Activated gamma-delta T cell treated with Interleukin-2 at 50 U/mL for 16 hours (primary cell): ENCODE measurements at places on chromosomes 5 and 9.
A peak's percentile ranks its signal among the peaks of the same experiment; 100 is the strongest.

GRCh38 chr5:118461436-118461835 lies 526.9 kb downstream of the DTWD2 start:
- no peak for DNase-seq

- no peak for DNase-seq
These were observed 22.8 kb upstream of the ANKRD33B start for GRCh38 chr5:10540951-10541646.

DNA sequence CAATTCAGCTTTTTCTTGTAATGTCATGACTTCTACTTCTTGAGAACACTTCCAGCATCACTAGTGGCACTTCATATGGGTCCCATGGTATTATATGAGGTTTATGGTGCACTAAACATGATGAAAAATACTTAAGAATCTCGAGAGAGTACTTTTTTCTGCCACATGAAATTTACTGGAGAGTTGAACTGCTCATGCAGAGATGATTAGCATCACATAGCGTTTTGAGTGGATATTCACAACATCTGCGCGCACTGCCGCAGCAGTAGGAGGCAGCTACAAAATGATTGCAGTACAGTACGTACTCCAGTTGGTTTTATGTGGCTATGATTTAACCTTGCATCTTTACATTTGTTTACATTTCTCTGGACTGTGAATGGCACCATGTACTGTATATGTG lies 14.7 kb downstream of the RAD1 start:
- no peak for DNase-seq

DNA sequence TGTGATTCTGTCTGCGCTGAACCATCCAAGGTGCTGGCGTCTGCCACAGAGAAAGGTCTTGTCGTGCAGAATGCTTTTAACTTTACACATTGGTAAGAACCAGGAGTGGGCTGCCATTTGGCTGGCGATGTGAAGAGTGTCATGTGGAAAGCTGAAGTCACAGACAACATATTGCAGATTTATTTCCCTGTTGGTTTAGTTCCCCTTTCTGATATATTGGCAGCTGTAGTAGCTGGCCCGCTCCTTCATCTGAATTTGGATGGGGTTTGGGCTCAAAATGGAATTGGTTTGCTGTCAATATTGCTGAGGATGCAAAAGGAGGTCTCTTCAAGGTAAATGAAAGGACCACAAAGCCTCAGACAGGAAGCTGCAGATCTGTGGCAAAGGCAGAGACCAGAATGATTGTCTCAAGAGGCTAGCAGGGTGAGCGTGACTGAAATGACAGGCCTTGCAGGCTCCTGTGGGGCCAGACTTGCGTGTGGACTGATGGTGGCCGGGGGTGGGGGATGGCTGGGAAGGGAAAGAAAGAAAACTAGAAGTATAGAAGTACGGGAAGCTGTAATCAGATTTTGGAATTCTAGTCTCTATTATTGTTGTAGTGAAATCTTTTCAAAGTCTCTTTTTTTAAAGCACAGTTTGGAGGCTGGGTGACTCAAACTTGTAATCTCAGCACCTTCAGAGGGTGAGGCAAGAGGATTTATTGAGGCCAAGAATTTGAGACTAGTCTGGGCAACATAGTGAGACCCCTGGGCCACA lies 25.1 kb upstream of the CD180 start:
- peak; percentile 41 for DNase-seq

DNA sequence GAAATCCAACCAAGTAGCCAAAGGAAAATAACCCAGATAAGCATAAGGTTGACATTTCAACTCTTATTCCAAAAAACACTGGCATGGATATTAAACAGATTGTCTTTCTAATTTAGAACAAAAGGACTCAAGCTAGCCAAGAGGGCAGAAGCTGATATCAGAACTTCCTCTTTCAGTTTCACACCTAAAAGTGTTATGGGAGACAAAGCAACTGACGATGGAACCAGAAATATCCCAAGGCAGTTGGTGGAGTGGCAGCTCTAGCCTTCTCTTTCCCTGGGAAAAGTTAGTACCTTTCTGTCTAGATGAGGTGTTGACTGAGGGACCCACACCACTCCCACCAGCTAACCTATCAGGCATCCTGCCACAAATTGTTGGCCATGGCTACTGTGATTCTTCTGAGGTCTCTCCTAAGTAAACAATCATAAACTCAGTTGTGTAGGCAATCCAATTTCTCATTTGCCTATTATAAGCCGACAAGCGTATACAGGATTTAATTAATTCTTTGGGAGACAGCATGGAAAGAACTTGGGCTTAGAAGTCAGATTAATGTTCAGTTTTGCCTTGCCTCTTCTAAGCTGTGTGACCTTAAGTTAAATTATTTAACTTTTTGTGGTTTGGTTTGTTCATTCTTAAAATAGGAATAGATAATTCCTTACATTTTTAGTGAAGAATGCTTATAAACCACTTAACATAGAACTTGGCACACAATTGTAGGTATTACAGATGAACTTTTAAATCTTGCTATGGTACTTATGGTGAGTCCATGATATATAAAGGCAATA lies 110.9 kb upstream of the ADAMTSL1 start:
- DNase-seq, result no peak

GRCh38 chr5:38961691-38962090 lies 112.5 kb downstream of the RICTOR start:
- DNase-seq, result no peak

DNA sequence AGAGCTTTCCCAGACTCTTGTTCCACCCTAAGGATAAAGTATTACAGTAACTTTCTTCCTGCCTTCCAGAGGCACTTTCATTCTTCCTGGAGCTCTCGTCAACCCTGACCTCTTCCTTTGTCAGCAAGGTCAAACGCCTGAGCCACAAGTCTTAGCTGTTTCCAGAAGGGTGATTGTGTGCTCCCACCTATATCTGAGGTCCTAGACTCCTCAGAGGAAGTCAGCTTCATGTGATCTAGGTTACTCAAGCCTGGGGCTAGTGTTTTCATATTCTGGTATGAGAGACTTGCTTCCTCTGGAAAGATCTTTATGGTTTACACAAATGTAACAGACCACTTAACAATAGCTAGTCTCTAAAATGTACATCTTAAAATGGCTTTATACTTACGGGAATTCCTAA lies 5.4 kb upstream of the FAM120A start:
- no peak for DNase-seq
